Chondrocyte (in vitro differentiated cells): ENCODE measurements at places on chromosomes 7 and 10. TPM values are rescaled to one million over a fixed set of nuclear protein-coding genes. Genes with fewer than 3 reads are reported as not detected.
A peak's percentile ranks its signal among the peaks of the same experiment; 100 is the strongest.

- H3K4me1 ChIP-seq, result peaks cover 24% of the 10 kb centered on the region
- peaks cover 3% of the 10 kb centered on the region for H3K36me3 ChIP-seq
- no peak for DNase-seq
- no peak overlapping the region for H3K27ac ChIP-seq
- H3K27me3 ChIP-seq, result no peaks in the 10 kb centered on the region
Observed at GRCh38 chr10:11162828-11163599, 145.3 kb downstream of the CELF2 start.

DNA sequence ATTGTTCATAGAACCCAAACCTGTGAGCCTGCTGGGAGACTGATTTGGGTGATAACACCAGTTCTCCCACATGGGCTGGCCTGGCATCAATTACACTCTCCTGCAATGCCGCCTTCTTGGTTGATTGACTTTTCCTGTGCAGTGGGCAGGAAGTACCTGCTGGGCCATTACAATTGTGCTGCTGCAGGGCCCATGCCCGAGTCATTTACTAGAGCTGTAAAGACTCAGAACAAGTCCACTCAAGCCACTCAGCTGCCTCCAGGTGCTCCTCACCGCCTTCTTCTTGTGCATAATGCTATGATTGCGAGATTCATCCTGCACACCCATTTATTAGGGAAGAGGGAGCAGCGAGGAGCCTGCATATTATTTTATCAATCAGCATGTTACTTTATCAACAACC, 264.0 kb downstream of the TCERG1L start:
- no peaks in the 10 kb centered on the region for H3K4me1 ChIP-seq
- no peak for DNase-seq
- H3K27me3 ChIP-seq, result no peaks in the 10 kb centered on the region
- H3K27ac ChIP-seq, result no peak overlapping the region
- no peaks in the 10 kb centered on the region for H3K36me3 ChIP-seq
- no peak overlapping the region for H3K4me3 ChIP-seq

Gene ZPBP
- not detected in 3 replicates for total RNA-seq

GRCh38 chr10:48459270-48460150, 145.4 kb downstream of the ARHGAP22 start:
- peaks cover 14% of the 10 kb centered on the region for H3K4me1 ChIP-seq
- H3K27me3 ChIP-seq, result no peaks in the 10 kb centered on the region
- H3K4me3 ChIP-seq, result no peak overlapping the region
- H3K36me3 ChIP-seq, result no peaks in the 10 kb centered on the region
- peak; percentile 88 for DNase-seq

Gene WEE2
- not detected in 3 replicates for total RNA-seq

- H3K4me3 ChIP-seq, result no peak overlapping the region
- peaks cover 22% of the 10 kb centered on the region for H3K4me1 ChIP-seq
- H3K36me3 ChIP-seq, result no peaks in the 10 kb centered on the region
- H3K27me3 ChIP-seq, result peaks cover 10% of the 10 kb centered on the region
Observed at GRCh38 chr7:100726996-100727761, 6.2 kb upstream of the ZAN start.

GRCh38 chr7:124459101-124460055, 306.2 kb downstream of the GPR37 start:
- H3K4me3 ChIP-seq, result no peak overlapping the region
- H3K4me1 ChIP-seq, result peaks cover 32% of the 10 kb centered on the region
- DNase-seq, result no peak
- H3K27ac ChIP-seq, result peak overlapping the region; percentile 53
- H3K36me3 ChIP-seq, result no peaks in the 10 kb centered on the region

DNA sequence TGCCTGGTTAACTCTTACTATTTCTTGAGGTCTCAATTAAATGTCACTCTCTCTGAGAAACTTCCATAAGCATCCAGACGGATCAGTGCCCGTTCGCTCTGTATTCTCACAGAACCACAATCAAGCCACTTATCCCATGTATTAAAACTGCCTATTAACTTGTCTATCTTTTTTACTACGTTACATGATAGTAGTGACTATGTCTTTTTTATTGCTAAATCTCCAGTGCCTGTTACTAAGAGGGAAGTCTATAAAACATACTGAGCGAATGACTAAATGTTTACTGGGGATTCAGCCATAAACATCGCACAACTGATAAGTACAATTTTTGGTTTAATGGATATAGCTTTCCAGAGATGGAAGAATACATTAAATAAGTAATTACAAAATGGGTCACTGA, 399.9 kb downstream of the NXPH1 start:
- no peaks in the 10 kb centered on the region for H3K27me3 ChIP-seq
- no peak overlapping the region for H3K4me3 ChIP-seq
- peaks cover 9% of the 10 kb centered on the region for H3K4me1 ChIP-seq
- peaks cover 2% of the 10 kb centered on the region for H3K36me3 ChIP-seq
- no peak overlapping the region for H3K27ac ChIP-seq
- no peak for DNase-seq

Gene CNPY1
- total RNA-seq, result not detected in 3 replicates

DNA sequence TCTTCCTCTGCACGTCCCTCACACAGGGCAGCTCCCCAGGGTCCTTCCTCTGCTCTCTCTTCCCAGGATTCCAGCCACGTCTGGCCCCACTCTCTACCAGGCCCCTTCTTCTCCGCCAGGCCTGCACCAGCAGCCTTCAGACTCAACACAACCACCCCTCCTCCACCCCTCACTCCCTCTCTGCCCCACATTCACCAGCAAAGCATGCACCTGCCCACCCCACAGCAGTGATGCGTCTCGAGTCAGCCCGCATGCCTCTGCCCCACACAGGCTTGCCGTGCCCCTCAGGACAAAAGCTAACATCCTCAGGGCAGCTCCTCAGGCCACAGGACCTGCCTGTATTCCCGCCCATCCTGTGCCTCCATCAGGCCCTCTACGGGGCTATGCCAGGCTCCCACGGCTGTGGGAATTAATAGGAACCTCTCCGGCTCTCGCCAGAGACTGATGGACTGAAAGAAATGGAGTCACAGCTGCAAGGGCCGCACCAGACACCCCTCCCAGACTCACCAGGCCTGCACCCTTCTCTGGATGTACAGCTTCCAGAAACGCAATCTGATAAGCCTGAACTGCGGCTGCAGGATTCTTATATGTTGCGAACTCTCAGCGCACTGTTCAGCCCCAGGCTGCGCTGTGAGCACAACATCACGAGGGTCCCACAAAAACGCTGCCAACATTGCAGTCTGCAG, 100.1 kb downstream of the CYTH3 start:
- DNase-seq, result no peak
- H3K36me3 ChIP-seq, result peaks cover 27% of the 10 kb centered on the region
- peaks cover 16% of the 10 kb centered on the region for H3K4me1 ChIP-seq
- H3K27me3 ChIP-seq, result no peaks in the 10 kb centered on the region

DNA sequence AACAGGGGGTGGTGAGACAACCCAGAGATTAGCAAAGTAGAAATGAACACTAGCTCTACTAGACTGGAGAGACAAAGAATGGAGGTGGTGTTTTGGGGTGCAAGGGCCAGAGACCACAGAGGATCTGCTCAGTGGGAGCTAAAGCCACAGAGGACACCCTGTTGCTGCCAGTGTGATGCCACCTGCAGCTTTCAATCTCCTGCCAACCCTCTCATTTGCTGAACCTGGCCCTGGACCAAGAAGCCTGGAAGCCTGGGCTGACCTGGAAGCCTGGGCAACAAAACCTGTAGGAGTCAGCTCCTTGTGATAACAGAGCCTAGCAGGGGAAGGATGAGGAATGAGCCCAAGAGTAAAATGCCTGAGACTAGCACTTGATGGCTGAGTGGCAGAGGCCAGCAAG, 81.1 kb upstream of the ADO start:
- H3K36me3 ChIP-seq, result no peaks in the 10 kb centered on the region
- H3K27me3 ChIP-seq, result peaks cover 2% of the 10 kb centered on the region
- H3K4me1 ChIP-seq, result no peaks in the 10 kb centered on the region
- no peak overlapping the region for H3K4me3 ChIP-seq
- no peak overlapping the region for H3K27ac ChIP-seq

Gene STAG3
- total RNA-seq, result 0.57 to 1.2 TPM (median 0.64 TPM) in 3 replicates

DNA sequence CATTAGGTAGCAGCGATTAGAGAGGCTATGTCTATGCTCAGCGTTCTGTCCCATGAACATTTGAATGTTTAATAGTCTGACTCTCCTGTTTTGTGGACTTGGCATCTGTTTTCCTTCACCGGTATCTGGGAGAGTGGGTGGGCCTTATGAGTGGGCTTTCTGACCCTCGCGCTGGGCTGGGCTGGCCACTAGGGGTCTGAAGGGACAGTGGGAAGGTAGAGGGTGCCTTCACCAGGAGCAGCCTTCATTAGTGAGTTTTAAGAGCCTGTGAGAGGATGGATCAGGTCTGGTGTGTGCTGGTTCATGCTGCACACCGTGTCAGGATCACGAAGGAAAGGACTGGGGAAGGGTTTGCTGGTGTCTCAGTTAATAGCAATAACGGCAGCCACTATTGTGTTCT, 33.4 kb downstream of the DCLRE1A start:
- H3K4me3 ChIP-seq, result no peak overlapping the region
- no peak for DNase-seq
- H3K36me3 ChIP-seq, result no peaks in the 10 kb centered on the region
- peaks cover 5% of the 10 kb centered on the region for H3K4me1 ChIP-seq
- H3K27ac ChIP-seq, result no peak overlapping the region

DNA sequence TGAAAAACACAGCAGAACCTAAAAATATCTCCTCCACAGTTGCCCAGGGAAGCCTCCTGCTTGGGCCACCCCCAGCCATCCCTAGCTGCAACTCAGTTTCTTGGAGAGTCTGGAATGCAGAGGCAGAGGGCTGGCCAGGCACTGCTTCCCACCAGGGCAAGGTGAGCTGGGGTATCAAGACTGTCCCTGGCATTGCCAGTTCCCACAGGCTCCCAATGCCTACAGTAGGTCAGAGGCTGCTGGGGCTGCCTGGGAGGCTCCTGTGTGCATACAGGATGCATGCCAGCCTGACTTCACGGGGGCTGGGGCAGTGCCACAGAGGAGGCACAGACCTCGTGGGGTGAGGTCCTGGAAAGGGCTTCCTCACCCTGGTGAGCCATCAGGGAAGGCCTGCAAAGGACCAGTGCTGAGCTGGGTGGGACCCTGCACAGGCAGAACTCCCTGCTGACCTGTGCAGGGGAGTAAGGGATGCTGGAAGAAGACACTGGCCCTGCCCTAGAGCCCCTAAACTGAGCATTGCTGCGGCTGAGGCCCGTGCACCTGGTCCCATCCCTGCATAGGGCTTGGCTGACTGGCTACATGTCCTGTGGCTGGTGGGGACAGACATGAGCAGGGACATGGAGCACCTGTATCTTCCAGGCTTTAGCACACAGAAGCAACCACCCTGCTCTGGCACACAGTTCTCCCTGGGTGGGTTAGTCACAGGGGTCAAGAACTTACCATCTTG, 121.9 kb upstream of the RET start:
- no peak overlapping the region for H3K27ac ChIP-seq
- H3K4me3 ChIP-seq, result no peak overlapping the region
- peaks cover 5% of the 10 kb centered on the region for H3K27me3 ChIP-seq
- H3K4me1 ChIP-seq, result peaks cover 13% of the 10 kb centered on the region

GRCh38 chr10:112750427-112751167, 199.4 kb upstream of the TCF7L2 start:
- no peak overlapping the region for H3K27ac ChIP-seq
- no peak for DNase-seq
- no peaks in the 10 kb centered on the region for H3K36me3 ChIP-seq
- H3K27me3 ChIP-seq, result no peaks in the 10 kb centered on the region
- no peak overlapping the region for H3K4me3 ChIP-seq

- H3K27ac ChIP-seq, result no peak overlapping the region
- no peaks in the 10 kb centered on the region for H3K36me3 ChIP-seq
- no peak overlapping the region for H3K4me3 ChIP-seq
- no peak for DNase-seq
- peaks cover 12% of the 10 kb centered on the region for H3K4me1 ChIP-seq
Observed at GRCh38 chr10:71351087-71351486, 32.0 kb downstream of the SLC29A3 start.

GRCh38 chr10:60535427-60535826, 145.8 kb upstream of the ANK3 start:
- H3K27me3 ChIP-seq, result no peaks in the 10 kb centered on the region
- no peak overlapping the region for H3K27ac ChIP-seq
- H3K4me3 ChIP-seq, result no peak overlapping the region
- no peak for DNase-seq
- no peaks in the 10 kb centered on the region for H3K36me3 ChIP-seq
- H3K4me1 ChIP-seq, result peaks cover 28% of the 10 kb centered on the region

- H3K36me3 ChIP-seq, result no peaks in the 10 kb centered on the region
- no peak overlapping the region for H3K4me3 ChIP-seq
- H3K4me1 ChIP-seq, result peaks cover 63% of the 10 kb centered on the region
- no peaks in the 10 kb centered on the region for H3K27me3 ChIP-seq
- no peak for DNase-seq
Observed at GRCh38 chr10:110074298-110074697, 66.5 kb downstream of the ADD3 start.

Gene CLRN3
- total RNA-seq, result not detected in 3 replicates

DNA sequence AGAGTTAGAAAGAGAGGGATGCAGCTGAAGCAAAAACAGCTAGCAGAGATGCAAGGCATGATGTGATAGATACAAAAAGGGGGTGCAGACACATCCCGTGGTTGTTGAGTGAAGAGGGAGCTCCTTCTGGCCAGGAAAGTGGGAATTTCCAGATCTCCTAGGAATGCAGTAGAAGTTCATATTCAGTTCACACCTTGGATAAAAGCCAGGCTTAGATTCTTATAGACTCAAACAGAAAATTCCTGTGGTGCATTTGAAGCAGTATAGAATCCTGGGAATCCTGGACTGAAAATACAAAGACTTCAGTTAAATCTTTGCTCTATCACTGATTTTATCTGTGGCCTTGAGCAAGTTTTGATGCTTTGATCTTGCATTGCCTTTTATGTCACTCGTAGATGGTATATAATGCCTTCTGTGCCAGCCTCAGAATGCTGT, 33.9 kb downstream of the SGPL1 start:
- peaks cover 18% of the 10 kb centered on the region for H3K36me3 ChIP-seq
- peak overlapping the region; percentile 68 for H3K27ac ChIP-seq
- H3K4me1 ChIP-seq, result peaks cover 37% of the 10 kb centered on the region
- no peak overlapping the region for H3K4me3 ChIP-seq

Gene C10orf95
- not detected in 3 replicates for total RNA-seq

Gene GPR37
- 1.6 to 3.2 TPM (median 2.2 TPM) in 3 replicates for total RNA-seq
